Activated CD4-positive, alpha-beta T cell treated with anti-CD3 and anti-CD28 coated beads, Interleukin-2, amount 50 U/mL, for 24 hours (primary cell): ENCODE measurements at places on chromosomes 5 and 9.

- no peak for DNase-seq
These were observed 1.5 kb downstream of the GGTA1 start for GRCh38 chr9:121498150-121498486.

GRCh38 chr5:74653991-74654390 is 13.5 kb upstream of the ENC1 start:
- no peak for DNase-seq

DNA sequence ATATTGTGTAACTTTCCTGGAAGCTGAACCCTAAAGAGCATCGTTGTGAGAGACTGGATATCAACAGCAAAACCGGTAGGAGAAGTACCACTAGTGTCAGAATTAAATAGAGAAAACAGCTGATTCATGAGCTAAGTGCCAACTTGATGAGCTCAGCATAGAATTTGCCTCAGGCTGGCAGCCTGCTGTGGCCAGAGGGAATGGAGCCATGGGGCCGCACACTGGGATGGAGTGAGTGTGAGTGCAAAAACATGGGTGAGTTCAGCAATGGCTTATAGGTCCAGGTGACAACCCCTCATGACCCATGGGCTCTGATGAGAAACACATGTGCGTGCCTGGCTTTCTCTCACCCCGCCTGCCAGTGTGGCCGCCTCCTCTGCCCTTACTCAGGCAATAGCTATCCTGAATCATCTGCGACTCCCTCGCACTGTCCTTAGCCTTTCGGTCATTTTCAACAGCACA is 25.4 kb downstream of the ADAMTS16 start:
- no peak for DNase-seq

- no peak for DNase-seq
These were observed 42.1 kb upstream of the ZFAND5 start for GRCh38 chr9:72407114-72407513.

- DNase-seq = no peak
These were observed 79.7 kb downstream of the SEMA6A start for GRCh38 chr5:116494784-116495450.

GRCh38 chr5:8689773-8690172 is 820.8 kb downstream of the MTRR start:
- DNase-seq = no peak

- DNase-seq = no peak
These were observed 627.9 kb upstream of the RORB start for GRCh38 chr9:73869264-73869663.

GRCh38 chr9:129495620-129496472 is 125.1 kb downstream of the C9orf50 start:
- peak; percentile 76 for DNase-seq

DNA sequence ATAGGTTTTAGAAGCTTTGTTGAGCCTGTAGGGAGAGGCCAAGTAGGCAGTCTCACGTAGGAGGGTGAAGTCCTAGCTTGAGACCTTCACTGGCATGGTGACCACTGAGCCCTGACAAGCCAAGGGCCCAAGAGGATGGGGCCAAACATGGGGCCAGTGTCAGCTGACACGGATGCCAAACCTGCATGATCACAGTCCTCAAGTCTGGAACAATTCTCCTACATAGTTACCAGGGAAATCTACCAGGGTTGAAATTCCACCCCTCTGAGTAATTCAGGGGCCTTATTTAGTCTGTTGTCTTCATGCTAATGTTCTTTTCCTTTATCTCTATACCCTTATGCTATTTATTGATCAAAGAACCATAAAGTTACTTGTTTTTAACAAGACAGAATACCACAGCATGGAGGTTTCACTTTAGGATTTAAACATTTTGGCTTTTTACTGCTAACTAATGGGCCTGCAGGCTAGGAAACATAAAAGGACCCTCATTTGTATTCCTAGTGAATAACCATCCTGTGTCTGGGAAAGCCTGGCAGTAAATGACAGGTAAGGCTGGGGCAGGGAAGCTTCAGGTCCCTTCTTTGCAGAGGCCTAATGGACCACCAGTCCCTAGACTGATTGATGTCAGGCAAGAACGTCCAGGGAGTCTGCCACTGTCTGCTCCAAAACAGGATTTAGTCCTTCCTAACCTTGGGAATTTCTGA is 140.8 kb downstream of the FGF1 start:
- no peak for DNase-seq

GRCh38 chr9:63817622-63818518 is 1467.1 kb downstream of the FOXD4L5 start:
- DNase-seq = peak; percentile 32

GRCh38 chr9:109901201-109901600 is 121.2 kb downstream of the PALM2AKAP2 start:
- DNase-seq = no peak

- no peak for DNase-seq
These were observed 490.2 kb downstream of the TLE4 start for GRCh38 chr9:80061940-80062339.

GRCh38 chr9:8821910-8822666 is 1022.5 kb upstream of the DMAC1 start:
- DNase-seq = no peak

DNA sequence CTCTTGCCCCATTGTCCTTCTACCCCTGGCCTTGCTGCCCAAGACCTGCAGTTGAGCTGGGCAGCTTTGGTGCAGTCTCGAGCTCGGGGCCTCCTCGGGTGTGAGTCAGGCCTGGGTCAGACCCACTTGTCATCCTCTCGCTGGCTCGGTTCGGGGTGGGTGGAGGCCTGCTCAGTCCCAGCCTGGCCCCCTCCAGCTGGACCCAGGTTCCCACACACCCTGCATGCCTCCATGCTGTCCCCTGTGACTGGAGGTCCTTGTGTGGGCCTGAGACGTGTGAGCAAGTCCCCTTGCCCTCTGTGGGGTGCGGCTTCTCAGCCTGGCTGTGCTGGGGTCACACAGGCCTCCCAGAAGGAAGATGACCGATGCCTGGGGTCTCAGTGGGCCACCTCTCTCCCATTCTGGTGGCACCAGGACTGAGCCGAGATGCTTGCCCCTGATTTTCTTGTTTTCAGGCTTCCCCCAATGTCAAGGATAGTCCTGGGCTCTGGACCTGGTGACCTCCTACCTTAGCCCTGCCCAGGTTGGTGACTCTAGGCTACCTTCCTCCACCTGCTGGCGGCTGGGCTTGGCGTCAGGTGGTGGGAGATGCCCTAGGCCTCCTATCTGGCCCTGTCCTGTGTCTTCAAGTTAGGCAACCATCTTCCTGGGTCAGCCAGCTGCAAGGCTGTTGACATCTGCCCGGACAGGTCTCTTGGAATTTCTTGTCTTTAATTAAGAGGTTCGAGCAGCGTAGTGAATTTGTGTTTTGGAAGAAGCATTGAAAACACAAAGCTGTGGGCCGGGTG is 15.1 kb downstream of the WNK2 start:
- DNase-seq = no peak

DNA sequence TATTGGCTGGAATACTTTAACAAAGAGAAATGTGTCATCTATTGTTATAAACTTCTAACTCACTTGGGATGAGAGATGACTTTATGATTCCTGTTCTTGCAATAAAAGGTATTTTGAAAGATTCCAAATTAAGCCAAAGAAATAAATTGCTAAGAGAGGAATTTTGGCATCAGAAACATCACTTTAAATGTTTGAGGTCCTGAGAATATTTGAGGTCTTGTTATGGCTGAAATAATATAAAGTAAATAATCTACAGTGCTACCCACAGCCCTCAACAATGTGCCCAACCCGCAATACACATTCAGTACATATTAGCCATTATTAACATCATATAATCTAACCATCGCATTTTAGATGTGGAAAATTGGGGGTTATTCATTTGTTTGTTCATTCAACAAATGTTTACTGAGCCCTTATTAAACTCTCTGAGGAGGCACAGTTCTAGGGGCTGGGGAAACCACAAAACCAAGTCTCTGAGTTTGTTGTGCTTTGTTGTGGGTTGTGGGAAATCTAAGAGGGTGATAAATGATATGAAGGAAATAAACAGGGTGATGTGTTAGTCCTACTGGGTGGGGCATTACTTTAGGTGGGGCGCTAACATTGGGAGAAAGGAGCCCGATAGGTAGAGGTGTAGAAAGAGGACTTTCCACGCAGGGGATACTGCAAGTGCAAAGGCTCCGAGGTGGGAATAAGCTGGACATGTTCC is 135.2 kb upstream of the CLINT1 start:
- DNase-seq = no peak

GRCh38 chr5:135102716-135103574 is 68.9 kb upstream of the PITX1 start:
- DNase-seq = no peak

- DNase-seq = no peak
These were observed 90.5 kb upstream of the NIPAL4 start for GRCh38 chr5:157369507-157369906.

DNA sequence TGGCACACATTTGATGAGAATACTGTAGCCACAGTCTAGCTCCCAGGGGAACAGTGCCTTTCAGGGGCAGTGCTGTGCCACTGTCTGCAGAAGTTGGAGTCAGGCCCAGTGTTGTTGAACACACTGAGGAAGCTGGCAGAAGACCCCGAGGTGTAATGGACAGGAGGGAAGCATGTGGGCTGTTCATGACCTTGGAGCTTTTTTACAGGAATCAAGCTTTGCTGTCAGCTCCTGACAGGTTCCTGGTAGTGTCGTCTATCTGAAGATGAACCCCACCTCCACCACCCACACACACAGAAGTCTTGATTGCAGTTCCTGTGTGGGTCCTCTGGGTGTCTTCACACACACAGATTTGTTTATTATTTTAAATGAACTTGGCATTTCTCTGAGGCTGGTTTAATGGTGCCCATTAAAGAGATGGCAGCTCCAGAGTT is 40.3 kb upstream of the TNFAIP8 start:
- DNase-seq = no peak

GRCh38 chr5:43042176-43042625 is 2.1 kb upstream of the ANXA2R start:
- DNase-seq = no peak

DNA sequence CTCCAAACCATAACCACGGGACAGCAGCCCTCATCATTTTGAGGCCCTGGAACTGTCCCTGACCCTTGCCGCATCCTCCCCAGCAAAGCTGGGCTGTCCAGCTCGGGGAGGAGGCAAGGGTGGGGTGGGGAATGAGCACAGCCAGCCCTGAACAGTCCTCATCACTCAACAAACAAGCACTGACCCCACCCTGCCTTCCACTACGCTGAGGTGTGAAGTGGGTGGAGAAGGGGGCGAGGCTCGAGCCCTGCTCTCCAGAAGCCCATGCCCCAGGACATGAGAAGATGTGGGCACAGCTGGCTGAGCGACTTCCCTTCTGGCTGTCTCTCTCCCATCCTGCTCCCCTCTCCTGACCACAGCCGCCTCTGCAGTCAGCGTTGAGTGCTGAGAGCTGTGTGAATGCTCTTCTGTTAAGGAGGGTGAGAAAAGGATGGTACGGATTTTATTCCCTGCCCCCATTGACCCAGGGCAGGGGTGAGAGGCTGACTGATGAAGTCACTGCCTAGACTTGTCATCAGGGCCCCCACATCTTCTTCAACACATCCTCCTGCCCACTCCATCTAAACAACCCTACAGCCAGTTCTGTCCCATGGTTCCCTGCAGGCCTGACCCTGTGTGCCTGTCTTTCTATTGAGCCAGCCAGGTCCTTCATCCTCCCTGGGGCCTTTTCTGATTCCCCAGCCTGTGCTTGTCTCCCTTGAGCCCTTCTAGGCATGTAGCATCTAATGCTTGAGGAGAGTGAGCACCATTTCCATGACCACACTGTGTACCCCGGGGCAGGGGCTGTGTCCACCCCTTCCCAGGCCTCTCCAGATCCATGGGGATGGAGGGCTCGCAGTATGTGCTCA is 276.0 kb downstream of the FSTL4 start:
- no peak for DNase-seq

- no peak for DNase-seq
These were observed 290.7 kb downstream of the PRELID2 start for GRCh38 chr5:145544401-145544800.

- no peak for DNase-seq
These were observed 2.4 kb upstream of the SNX2 start for GRCh38 chr5:122772446-122772845.

- no peak for DNase-seq
These were observed 12.5 kb upstream of the MAMDC2 start for GRCh38 chr9:70031141-70031545.

GRCh38 chr9:134957165-134957944 is 39.6 kb upstream of the FCN1 start:
- no peak for DNase-seq

GRCh38 chr5:83492331-83492730 is 20.8 kb downstream of the VCAN start:
- no peak for DNase-seq

- DNase-seq = no peak
These were observed 46.8 kb downstream of the LHFPL2 start for GRCh38 chr5:78601559-78602314.

DNA sequence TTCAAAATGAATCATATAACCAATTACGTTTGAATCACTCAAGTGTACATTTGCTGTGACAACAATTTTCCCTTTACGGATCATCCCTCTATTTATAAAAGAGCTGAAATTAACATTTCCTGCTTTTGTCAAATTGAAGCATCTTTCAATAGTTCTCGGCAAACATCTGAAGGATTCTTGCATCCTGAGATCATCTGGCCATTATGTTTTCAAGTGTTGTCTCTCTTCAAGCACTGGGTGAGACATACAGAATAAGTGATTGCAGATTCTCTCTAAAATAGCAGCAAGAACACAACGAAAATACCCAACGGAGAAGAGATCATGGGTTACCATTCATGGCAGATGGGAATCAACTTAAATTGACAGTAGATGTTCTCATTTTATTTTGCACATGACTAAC is 283.4 kb upstream of the GRAMD2B start:
- DNase-seq = no peak

- no peak for DNase-seq
These were observed 546.6 kb upstream of the PTPRD start for GRCh38 chr9:11159318-11159862.

GRCh38 chr5:149372076-149372795 is 6.9 kb downstream of the IL17B start:
- DNase-seq = no peak

GRCh38 chr9:110111868-110112267 is 96.1 kb downstream of the C9orf152 start:
- no peak for DNase-seq

DNA sequence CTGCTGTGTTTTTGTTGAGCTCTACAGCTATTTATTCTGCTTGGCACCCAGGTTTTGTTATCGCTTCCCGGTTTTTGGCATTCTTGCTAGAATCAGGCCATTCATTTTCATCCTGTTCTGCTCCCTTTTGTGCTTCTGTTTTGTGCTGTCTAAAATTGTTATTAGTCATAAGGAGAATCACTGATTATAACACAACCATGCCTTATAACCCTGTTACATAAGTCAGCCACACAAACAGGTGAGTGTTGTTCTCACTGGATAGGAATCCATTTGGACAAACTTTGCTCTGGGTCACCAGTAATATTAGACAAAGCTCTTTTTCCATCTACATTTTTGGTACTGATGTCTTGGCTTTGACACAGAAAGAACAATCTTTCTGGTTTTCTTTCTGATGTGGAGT is 622.8 kb downstream of the PSAT1 start:
- no peak for DNase-seq

DNA sequence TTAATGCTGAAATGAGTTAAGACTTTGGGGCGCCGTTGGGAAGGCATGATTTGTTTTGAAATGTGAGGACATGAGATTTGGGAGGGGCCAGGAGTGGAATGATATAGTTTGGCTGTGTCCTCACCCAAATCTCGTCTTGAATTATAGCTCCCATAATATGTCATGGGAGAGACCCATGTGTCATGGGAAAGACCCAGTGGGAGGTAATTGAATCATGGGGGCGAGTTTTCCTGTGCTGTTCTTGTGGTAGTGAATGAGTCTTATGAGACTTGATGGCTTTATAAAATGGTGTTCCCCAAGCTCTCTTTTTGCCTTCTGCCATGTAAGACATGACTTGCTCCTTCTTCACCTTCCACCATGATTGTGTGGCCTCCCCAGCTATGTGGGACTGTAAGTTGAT is 5.1 kb downstream of the SLC25A48 start:
- no peak for DNase-seq

- DNase-seq = no peak
These were observed 282.4 kb downstream of the NR3C1 start for GRCh38 chr5:143121135-143121475.
